ENCODE measurements at places on chromosomes 12 and 14.

GRCh38 chr12:7729746-7730145 lies 17.4 kb downstream of the CLEC4C start:
- DNase-seq: no peak

- DNase-seq: no peak
Observed at GRCh38 chr12:3554371-3555115, 63.5 kb downstream of the PRMT8 start.

DNA sequence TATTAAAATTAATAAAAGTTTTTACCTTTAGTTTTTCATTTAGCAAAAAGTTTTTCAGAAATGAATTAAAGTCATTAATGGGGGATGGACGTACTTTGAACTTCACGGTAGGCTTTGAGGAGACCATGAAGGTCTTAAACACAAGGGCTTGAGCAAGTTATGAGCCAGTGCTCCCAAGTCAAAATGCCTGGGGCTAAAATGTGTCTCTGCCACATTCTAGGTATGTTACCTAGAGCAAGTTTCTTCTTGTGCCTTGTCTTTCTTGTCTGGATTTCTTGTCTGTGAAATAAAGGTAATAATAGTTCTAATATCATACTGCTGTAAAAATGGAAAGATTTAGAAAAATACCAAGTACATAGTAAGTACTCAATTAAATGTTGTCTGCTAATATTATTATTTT lies 132.7 kb upstream of the USP15 start:
- DNase-seq: no peak

DNA sequence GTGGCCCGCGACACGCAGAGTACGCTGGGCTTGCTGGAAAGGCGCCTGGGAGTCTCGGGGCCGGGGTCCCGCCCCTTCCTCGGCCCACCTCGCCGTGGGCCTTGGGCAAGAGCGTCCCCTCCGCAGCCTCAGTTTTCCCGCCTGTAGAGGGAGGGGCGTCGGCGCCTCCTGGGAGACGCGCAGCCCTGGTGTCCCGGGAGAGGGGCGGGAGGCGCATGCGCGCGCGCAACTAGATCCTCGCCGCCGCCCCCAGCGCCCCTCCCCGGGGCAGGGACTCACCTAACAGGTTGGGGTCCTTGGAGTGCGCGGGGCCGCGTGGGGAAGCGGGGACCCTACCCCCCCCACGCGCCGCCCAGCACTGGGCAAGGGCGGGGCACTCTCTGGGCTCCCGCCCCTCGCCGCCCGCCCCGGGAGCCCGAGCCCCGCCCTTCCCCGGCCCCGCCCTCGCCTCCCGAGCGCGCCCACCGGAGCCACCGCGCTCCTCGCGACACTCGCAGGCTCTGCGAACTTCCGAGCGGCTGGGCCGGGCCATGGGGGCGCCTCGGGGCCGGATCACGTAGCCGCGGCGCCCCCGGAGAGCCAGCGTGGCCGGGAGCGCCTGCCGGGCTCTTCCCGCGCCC lies at the start of gene KIF26A:
Gene KIF26A (plus strand): TSS at position 490 of the 620 bp plus-strand sequence. CDS start 136 bp downstream, outside the sequence.
- no peak for DNase-seq

DNA sequence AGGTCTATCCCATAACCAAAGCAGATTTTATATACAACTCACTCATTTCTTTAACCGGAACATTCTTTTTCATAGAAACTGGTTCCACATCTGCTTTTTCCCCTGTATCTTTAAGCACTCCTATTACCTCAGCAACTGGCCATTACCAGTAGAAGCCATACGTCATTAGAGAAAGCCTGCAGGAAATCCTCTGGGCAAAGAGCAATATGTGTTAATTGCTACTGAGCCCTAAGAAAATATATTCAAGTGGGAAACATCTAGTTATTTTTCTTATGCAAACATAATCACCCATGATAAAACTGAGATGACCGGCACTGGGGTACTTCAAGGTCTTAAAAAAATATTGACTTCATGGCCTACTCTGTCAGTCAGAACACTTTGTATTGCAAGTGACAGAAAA lies 28.2 kb upstream of the CPSF6 start:
- no peak for DNase-seq

GRCh38 chr12:31966558-31967205 lies 7.5 kb downstream of the RESF1 start:
- no peak for DNase-seq

DNA sequence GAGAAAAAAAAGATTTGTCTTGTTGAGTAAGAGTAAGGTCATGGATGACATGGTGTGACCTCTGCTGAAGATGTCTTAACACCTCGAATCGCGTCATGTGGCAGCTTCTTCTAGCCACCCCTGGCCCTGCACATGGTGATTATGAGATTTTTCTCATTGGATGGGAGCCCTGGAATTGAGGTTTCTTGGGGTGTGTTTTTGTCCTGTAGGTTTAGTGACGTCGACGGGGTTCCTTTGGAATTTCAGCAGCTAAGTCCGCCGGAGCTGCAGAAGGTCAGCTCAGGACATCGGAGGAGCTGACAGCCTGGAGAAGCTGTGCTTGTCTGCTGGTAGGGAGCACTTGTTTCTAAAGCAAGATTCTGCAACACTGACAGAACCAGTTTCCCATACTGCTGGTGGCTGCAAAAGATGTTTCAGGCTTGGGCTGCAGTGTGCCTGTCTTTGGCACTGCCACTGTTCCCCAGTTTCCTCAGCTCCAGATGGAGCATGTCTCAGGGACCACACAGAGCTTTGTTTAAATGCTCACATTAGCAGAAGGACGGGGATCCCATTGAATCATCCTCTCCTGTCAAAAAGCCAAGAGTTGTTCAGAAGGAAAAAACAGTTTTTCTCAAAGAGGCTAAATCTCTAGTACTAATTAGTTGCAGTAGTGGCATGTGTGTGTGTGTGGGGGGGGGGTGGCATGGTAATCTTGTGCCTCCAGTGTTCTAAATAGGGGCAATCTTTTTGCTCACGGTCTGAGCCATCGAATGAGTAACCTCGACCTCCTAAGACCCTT lies 5.2 kb upstream of the FOS start:
- no peak for DNase-seq

GRCh38 chr14:71780822-71781221 lies 151.4 kb upstream of the RGS6 start:
- no peak for DNase-seq

- no peak for DNase-seq
Observed at GRCh38 chr12:115953031-115953430, 324.5 kb downstream of the MED13L start.

GRCh38 chr14:102772781-102773570 lies 4.3 kb upstream of the TRAF3 start:
- DNase-seq: no peak

DNA sequence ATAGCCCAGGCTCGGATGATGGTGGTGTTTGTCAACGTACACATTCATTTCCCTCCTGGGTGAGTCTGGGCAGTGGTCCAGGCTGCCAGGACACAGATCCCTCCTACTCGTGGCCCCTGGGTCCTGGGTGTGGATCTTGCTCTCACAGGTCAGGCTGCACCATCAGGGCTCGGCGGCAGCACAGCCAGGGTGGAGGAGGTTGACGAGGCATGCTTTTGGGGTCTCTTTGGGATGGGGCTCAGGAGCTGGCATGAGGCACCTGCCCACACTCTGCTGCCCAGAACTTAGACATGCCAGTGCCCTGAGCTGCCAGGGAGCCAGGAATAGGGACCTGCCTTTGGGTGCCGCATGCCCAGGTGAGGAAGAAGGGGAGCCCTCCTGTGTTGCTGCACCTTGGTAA lies 9.7 kb downstream of the TMEM121 start:
- DNase-seq: no peak

GRCh38 chr12:127133675-127134335 lies 1133.2 kb upstream of the TMEM132C start:
- no peak for DNase-seq

GRCh38 chr14:53193193-53193592 lies 40.1 kb upstream of the DDHD1 start:
- no peak for DNase-seq
